ENCODE measurements at places on chromosomes 5 and 9.

DNA sequence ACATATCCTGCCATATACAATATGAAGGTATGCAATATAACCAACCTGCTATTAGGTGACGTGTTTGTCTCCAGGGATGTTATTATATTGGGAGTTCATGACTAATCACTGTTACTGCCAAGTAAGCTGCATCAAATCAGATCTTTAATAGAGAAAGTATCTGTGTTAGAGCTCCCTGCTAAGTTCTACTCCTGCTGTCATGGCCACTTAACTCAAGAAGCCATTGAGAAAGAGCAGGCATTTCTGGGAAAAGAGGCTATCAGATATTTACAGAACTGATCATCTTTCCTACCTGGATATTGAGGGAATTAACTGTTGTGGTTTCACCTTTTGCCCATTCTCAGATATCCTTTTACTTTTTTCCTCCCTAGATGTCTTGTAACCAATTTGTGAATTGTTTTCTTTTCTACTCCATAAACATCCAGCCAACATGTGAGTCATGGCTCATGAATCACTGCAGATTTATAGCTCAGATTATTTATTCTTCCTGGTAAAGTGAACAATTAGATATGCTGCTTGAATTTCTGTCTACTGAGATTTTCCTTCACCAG, 634.8 kb upstream of the FAM174A start:
- no peak for DNase-seq

DNA sequence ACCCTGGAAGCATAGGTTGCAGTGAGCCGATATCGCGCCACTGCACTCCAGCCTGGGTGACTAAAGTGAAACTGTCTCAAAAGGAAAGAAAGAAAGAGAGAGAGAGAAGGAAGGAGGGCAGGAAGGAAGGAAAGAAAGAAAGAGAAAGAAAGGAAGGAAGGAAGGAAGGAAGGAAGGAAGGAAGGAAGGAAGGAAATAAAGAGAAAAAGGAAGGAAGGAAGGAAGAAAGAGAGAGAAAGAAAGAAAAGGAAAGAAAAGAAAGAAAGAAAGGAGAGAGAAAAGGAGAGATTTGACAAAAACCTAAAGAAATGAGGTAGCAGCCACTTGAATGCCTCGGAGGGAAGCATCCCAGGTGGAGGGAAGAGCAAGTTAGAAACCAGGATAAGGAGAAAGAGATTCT, 44.6 kb downstream of the MSX2 start:
- DNase-seq: no peak

GRCh38 chr5:58963821-58964220, 380.9 kb downstream of the RAB3C start:
- no peak for DNase-seq

DNA sequence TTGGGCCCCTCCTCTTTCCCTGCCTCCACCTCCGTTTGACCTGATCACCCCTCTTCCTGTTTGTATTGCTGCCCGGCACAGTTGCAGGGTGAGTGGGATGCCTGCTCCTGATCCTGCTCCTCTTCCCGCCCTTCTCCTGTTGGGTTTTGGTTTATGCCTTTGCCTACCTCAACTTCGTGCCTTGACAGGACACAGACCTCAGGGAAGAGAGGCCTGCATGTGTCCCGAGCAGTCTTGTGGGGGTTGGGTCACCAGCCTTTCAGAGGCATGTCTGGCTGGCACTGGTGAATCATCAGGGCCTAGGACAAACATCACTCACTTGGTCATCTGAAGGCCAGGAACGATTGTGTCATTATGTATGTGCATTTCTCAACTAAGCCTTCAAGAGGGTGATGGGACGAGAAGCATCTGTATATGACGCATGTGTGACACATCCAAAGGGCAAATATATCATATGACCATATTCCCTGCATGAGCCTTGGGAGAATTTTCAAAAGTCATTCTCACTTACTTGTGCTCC, 56.9 kb downstream of the NPR3 start:
- no peak for DNase-seq

GRCh38 chr5:102241809-102242421, 54.2 kb downstream of the SLCO4C1 start:
- DNase-seq: no peak

DNA sequence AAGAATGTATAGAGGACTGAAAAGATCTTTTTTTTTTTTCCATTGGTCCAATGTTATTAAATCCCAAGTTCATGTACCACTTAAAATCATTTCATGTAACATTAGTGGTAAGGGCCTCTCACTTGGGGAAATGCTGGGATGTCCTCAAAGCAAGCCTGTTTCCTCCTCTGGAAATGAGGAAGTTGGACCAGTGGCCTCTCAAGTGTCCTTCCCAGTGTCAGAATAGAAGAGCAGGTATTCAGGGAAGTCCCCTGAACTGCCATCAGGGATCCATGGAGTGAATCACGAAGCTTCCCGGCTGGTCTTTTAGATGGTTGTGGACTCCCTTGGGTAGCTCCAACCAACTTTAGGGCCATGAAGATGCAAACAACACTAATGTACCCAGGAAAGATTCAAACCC, 55.2 kb upstream of the AFAP1L1 start:
- no peak for DNase-seq

- no peak for DNase-seq
These were observed 111.8 kb downstream of the CARTPT start for GRCh38 chr5:71830681-71831539.

DNA sequence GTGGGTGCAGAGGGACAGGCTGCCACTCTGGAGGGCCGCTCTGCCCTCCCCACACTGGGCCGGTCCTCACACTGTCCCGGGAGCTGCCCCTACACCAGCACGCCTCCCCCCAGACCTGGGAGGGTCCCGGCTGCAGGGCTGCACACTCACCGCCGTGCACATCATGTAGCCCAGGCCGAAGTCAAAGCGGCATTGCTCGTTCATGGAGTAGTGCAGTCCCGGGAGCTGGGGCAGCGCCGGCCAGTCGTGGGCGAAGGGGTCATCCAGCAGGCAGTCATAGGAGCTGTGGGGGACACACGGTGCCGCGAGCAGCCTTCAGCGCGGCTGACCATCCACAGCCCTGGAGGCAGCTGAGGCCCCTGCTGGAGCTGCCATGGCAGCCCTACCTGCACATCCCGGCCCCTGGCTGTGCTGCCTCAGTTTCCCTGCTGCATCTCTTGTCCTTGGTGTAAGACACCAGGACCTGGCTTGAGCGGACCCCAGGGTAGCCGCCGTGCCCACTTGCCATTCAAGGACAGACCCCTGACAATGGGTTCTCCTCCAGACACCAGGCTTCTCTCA, 93.2 kb downstream of the ZNF354C start:
- DNase-seq: no peak

Measured in activated CD8-positive, alpha-beta memory T cell treated with anti-CD3 and anti-CD28 coated beads for 1 hour (primary cell).